Activated naive CD4-positive, alpha-beta T cell treated with anti-CD3 and anti-CD28 coated beads, Interleukin-2, amount 50 U/mL, for 72 hours (primary cell): ENCODE measurements at places on chromosomes 7 and 10.

DNA sequence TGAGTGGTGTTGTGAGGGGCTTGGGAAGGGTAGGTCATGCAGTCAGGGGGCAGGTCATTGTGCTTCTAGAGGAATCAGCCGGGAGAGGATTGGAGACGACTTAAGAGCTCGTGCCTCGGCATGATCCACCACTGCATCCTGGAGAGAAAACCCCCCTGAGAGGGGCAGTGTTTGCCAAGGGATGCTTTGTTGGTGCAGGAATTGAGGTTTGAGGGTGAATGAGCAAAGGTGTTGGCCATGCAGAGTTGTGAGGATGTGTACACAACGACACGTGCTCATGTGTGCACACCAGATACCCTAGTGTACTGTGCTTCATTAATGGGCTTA lies 85.6 kb upstream of the ANLN start:
- DNase-seq = no peak

- DNase-seq = no peak
Observed at GRCh38 chr7:2542011-2542915, 13.1 kb downstream of the BRAT1 start.

GRCh38 chr7:151599401-151600227 lies 79.9 kb upstream of the RHEB start:
- no peak for DNase-seq

GRCh38 chr7:119748991-119749390 lies 524.0 kb upstream of the KCND2 start:
- DNase-seq = no peak

DNA sequence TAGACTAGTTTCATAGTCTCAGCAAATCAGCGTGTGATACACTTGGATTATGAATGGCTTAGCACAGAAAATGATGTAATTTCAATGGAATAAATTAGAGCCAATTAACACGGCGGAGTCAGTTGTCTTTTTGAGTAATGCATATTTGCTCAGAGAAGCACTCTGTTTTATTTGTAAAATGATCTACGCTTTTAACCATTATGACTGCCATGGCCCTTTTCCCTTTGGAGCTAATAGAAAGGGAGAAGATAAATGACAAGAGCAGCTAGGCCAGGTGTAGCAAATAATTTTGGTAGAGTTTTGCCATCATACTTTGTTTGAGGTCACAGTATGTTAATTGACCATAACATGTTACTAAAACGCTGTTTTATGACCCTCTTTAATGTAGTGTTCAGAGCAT lies 86.8 kb downstream of the GPR158 start:
- no peak for DNase-seq

GRCh38 chr7:140230861-140231770 lies 54.3 kb upstream of the KDM7A start:
- DNase-seq = peak; percentile 65

- DNase-seq = no peak
Observed at GRCh38 chr10:97656777-97657176, 16.3 kb downstream of the PI4K2A start.

- DNase-seq = no peak
Observed at GRCh38 chr10:102455893-102456471, 4.6 kb upstream of the C10orf95 start.

- DNase-seq = no peak
Observed at GRCh38 chr7:103113164-103113563, 35.7 kb downstream of the NAPEPLD start.

GRCh38 chr7:102101926-102102325 lies 184.7 kb upstream of the SH2B2 start:
- no peak for DNase-seq

- no peak for DNase-seq
Observed at GRCh38 chr10:61781969-61782403, 119.3 kb downstream of the CABCOCO1 start.

DNA sequence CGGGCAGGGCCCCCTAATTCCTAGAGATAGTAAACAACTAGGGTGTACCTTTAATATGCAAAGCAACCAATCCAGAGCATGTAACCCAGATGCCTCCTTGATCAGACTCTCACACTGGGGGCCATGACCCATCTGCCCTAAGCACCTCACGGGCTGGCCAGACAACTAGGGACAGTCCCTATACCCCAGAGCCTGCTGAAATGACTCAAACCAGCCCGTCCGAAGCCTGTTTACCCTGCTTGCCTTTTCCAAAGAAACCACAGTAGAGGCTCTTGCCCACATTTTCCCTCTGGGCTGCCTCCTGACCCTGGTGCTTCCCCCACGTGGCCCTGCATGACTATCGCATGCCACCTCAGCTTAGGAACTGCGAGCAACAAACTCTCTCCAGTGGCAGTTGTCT lies 46.2 kb downstream of the RGS10 start:
- peak; percentile 68 for DNase-seq

DNA sequence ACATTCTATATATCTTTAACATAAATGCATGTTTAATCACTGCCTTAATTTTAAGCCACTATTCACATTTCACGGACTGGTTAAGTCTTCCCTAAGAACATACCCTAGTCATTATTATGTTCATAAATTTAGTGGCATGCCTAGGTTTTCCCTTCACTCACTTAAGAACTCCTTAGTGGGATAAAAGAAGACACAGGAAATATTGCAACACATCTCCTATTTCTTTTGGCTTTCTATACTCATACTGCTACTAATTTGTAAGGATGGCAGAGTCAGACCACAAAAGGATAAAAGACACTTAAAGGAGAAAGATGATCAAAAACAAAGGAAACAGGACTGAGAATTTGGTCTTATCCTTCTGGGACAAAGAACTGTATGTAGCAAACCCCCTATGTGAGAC lies 951.4 kb downstream of the SORCS3 start:
- DNase-seq = no peak

DNA sequence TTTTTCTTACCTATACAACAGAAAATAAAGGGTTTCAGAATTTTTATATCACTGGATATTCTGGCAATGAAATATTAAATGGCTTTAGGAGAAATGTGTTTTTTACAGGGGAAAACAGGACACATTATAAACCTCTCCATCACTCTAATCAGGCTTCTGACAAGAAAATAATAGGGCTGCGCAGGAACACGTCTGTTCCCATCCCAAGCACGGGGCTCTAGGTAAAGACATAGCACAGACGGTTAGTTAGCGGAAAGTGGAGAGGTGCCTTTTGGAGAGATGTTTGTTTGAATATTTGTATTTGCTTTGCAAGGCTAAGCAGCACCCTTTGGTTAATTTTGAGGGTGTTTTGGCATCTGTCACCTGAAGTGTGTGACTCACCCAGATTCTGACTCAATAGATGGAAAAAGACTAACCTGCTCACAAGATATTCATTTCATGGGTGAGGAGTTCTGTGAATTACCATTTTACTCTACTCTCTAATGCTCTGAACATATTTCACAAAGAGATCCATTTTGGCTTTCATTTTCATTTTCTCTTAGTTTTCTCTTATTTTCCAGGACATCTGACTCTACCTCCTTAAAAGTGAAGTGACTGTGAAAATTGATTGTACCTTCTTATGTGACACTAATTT lies 174.5 kb upstream of the AKR1E2 start:
- DNase-seq = peak; percentile 28

GRCh38 chr7:71019706-71020105 lies 112.2 kb upstream of the GALNT17 start:
- DNase-seq = no peak

DNA sequence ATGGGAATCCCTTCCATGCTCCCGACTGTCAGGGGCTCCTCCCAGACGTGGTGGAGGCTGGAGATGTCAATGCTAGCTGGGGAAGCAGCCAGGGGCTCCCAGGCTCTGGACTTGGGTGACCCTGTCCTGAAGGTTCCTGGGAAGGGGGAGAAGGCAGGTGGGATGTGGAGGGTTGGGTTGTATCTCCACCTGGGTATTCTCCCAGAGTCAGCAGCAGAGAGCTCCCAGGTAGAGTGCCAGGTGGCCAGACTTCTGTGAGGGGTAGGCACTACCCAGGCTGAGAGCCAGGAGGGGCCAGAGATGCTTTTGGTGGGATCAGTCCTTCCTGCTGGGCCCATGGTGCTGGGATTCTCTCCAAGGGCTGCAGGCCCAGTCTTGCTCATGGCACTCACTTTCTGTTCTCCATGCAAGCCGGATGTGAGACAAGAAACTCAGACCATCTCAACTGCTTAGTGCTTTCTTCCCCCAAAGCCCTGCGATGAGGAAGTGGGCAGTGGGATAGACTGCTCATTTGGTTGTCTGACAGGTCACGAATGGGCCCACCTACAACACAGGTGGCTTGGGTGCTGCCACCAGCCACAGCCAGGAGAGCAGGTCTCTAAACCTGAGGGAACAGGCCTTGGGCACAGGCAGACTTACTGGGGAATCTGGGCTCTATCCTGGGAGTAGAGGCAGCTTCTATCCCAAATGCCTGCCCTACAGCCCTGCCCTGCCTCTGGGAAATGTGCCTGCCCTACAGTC lies 52.5 kb upstream of the CAMK2B start:
- DNase-seq = no peak

GRCh38 chr10:48545462-48546145 lies 59.3 kb downstream of the ARHGAP22 start:
- DNase-seq = no peak
